Mesenteric fat pad (tissue), 1 donor: ENCODE measurements at places on chromosomes 2 and 18. TPM values are rescaled to one million over a fixed set of nuclear protein-coding genes. Genes with fewer than 3 reads are reported as not detected.

The GPR45 gene
- total RNA-seq = not detected

The ANKRD30BL gene
- not detected for total RNA-seq

The TMEM178A gene
- total RNA-seq = 1.5 TPM

The EFEMP1 gene
- total RNA-seq = 446 TPM

The SP5 gene
- 0.26 TPM for total RNA-seq

The KLHL30 gene
- total RNA-seq = 4.4 TPM

The MAL gene
- total RNA-seq = not detected

The RAB17 gene
- total RNA-seq = 0.87 TPM

The ANKMY1 gene
- total RNA-seq = 11.4 TPM

The CKAP2L gene
- not detected for total RNA-seq

The TANC1 gene
- 27.9 TPM for total RNA-seq

The DUSP19 gene
- 0.67 TPM for total RNA-seq

The RAB6D gene
- 0.10 TPM for total RNA-seq

The RRM2 gene
- 0.22 TPM for total RNA-seq

The MEIS1 gene
- total RNA-seq = 31.7 TPM

The SLC4A3 gene
- 6.7 TPM for total RNA-seq
